ENCODE measurements at places on chromosomes 1 and 21.

GRCh38 chr1:34153246-34153645, 11.8 kb downstream of the CSMD2 start:
- DNase-seq = no peak

DNA sequence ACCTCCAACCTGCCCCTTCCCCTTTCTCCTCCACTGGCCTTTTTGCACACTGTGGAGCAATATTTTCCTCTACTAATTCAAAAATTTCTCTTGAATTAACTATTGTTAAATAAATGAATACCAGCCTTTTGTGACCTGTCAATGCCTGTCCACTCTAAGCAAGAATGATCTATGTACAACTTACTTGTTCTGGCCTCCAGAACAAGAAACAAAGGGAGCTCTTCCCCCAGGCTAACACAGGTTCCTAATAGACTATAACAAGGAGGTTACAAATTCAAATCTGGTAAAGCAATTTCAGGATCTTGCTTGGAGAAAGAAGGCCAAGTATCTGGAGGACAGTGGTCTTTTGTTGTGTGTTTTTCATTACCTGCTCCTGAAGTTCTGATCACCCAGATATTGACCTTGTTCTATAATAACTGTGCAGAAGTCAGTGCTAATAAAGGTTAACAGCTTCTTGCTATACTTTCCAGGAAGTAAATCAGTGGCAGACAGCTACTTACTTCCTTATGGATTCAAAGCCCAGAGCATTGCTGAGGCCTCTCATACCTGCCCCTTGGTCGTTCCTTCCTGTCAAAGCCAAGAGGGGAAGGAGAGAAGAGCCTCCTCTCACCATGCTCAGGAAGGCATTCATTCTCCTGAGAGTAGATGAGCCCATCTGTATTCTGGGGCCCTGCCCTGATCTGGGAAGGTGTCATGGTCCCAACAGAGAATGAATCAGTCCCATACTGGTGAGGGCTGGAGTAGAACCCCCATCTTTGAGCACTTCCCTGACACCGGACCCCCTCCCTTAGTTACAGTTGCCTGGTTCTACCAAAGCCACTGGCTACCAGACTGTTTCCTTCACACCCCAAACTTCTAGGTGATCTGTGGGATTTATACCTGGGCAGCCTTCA, 56.8 kb downstream of the DESI2 start:
- DNase-seq = no peak

GRCh38 chr1:55746710-55747109, 531.5 kb upstream of the USP24 start:
- no peak for DNase-seq

- DNase-seq = no peak
Measured at GRCh38 chr1:82634266-82634665, 833.5 kb downstream of the ADGRL2 start.

GRCh38 chr21:41508415-41509144, 622 bp upstream of the TMPRSS2 start:
- no peak for DNase-seq

- DNase-seq = no peak
Measured at GRCh38 chr1:244341455-244342450, 110.0 kb downstream of the ADSS2 start.

- no peak for DNase-seq
Measured at GRCh38 chr1:154992721-154993571, 440 bp upstream of the LENEP start.

DNA sequence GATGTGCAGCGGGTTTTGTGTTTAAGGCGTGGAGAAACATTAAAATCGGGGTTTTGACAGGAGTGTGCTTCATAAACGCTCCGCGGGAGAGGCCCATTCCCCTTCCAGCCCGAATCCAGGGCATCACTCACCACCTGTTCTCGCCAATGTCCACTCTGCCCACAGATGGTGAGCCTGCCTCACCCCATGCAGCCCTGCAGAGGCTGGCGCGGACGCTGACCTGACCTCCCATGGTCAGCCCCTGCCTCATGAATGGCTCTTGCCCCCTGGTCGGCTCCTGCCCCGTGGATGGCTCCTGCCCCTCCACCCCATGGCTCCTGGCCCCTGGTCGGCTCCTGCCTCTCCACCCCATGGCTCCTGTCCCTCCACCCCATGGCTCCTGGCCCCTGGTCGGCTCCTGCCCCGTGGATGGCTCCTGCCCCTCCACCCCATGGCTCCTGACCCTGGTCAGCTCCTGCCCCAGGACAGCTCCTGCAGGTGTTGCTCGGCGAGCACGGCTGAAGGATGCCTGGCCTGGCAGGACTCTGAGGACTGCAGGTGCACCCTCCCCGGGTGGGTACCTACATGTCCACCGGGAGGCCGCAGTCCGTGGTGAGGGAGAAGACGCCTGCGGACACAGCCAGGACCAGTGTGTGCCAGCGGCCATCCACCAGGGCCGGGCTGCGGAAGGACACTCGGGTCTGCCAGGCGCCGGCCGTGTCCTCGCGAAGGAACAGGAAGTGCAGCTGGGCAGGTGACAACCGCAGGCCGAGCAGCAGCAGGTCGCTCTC, 6.7 kb downstream of the KRTAP10-1 start:
- no peak for DNase-seq

- DNase-seq = no peak
Measured at GRCh38 chr1:23902321-23903278, 10.6 kb downstream of the CNR2 start.

GRCh38 chr1:103790172-103790571, 40.5 kb downstream of the AMY1C start:
- no peak for DNase-seq

DNA sequence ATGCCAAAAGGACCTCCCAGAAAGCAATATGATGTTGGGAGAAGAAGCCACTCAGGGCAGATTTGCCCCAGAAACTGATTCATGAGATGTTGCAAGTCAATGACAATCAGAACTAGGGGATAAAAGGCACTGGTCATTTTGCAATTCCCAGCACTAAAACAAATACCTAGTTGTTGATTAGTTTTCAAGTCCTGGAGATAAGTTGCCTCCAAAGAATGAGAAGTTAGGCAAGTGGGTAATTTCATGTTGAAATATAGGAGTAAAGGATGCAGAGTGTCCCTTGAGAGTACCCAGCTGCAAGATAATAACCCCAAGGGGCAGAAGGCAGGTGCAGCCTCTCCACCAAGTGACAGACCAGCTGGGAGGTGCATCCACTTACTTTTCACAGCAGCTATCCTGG, 363.6 kb downstream of the PBX1 start:
- DNase-seq = no peak

DNA sequence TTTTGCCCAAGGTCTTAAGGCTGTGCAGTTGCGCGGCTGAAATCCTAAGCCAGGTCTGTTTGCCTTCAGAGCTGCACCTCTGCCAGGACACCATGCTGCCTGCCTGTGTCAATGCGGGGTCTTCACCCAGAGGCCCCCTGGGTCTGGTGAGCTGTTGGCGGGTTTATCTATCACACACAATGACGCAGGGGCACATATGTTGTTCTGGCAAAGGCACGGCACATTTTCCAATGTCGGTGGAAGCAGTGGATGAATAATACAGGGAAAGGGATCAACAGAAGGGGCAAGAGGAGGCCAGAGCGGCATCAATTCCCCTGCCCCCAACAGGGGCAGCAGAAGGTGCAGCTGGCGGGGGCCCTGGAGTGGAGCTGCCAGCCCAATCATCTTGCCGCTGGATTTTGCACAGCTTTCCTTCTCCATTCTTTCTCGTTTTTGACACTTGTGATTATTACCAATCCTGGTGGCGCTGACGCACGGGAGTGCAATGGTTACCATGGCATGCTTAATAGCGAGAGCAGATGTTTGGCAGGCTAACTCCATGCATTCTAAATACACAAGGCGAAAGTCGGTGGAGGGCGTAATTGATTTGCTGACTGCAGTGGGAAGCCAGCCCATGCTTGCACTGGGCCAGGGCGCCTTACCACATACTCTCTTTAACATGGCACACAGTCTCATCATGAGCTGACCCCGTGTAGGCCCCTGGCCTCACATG, 45.8 kb upstream of the CYP2J2 start:
- no peak for DNase-seq

GRCh38 chr21:46368533-46369285, 44.8 kb downstream of the PCNT start:
- no peak for DNase-seq

DNA sequence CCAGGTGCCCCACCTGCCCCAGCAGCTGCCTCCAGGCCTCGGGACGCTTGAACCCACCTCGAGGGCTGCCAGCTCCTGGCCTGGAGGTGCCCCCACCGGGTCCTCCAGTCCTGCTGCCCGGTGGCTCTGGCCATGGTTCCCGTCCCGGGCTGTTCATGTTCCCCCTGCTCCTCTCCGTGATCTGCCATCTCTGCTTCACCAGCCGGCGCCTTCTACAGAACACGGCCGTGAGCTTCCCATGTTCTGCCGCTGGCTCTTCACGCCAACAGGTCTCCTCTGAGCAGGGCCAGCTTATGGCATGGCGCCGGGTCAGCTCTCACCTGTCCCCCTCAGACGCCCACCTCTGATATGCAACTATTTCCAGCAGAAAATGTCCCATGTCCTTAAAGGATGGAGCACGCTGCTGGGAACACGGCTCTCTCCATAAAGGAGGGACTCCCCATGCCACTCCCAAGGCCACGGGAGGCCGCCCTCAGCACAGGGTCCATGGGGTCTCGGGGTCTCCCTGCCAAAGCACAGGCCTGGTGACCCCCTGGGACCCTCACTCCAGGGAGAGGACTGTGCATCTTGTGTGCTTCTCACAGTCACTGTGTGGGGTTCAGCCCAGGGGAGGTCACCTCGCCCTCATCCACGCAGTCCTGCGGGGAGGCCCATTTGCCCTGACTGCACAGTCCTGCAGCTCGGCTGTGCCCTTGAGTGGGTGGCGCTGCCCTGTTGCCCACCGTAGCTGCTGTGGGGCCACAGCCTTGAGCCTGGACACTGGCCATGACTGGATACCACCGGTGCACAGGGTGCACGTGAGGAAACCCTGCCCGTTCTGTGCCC, 36.7 kb downstream of the COL18A1 start:
- DNase-seq = no peak

- no peak for DNase-seq
Measured at GRCh38 chr1:204591473-204592090, 75.4 kb downstream of the MDM4 start.

DNA sequence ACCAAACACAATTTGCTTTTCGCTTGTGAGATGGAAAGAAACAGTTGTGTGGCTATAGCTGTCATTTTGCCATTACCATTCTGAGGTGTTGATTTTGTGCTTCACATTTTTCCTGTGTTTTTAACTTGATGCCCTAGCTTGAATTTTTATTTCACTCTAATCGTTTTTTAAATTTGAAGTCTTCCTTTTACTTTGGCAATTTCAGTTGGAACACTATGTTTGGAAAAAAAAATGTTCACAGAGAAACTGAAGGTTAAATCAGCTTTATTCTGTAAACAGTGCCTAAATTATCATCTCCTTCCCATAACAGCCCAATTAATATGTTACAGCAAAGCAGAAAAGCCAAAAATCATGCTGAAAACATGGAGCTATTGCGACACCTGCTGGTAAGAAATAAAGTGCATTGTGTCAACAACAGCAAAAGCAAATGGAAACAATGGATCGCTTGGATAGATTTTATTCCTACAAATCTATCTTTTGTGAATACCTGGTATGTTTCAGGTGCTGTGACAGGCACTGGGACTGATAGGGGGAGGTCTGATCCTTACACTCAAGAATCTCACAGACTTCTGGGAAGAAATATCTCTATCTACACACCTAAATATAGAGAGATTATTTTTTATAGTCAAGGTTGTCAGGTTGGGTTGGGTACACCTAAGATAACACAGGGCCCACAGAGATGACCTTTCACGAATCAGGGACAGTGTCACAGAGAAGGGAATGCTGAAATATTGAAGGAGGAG, 16.2 kb upstream of the ERICH3 start:
- DNase-seq = peak; percentile 4

DNA sequence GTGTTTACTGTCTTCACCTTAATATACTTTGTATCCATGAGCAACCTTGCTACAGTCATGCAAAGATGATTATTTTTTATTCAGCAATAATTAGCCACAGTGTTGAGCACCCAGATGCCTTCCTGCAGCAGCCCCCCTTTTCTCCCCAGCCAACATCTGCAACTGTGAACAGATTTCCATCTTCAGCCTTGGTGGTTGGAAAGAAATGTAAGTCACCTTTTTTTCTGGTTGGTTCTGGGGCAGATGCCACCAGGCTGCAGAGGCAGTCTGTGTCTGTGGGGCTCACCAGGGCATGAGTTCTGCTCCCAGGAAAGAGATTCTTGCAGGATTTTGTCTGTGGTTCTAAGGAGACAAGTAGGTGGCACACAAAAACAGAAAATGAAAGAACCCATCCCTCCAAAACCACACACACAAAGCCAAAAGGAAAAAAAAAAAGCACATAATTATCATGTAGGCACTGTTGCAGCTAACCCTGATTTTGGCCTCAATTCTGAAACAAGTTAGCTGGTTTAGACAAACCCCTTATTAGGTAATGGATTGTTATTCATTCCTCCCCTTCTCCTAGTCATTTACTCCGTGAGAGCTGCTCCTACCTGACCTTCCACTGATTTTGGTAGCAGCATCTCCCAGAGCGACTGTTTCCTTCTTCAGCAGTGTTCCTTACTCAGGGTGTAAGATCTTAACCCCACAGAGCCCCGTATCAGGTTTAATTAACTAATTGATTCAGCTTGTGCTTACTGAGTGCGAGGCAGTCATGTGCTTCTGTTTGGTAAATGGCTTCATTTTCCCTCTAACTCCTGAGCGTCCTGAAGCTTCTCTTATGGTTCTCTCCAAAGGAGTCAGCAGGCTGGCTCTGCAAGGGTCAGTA, 36.5 kb downstream of the GALNT2 start:
- no peak for DNase-seq

DNA sequence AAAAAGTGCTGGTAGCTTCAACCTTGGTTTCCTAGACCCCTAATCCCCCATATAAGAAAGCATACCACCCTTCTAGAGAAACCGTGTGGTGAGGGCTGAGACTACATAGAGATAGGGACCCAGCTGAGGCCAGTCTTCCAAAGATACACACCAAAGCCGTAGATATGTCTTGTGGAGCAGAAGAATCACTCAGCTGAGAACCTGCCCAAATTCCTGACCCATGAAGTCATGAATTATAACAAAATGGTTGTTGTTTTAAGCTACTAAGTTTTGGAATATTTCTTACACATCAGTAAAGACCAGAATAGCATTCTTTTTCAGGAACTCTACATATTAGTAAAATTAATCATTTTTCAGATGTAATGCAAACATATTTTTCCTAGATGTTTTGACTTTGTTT, 3.3 kb upstream of the SNRPE start:
- DNase-seq = no peak

GRCh38 chr21:33268737-33269441, 2.7 kb downstream of the IL10RB start:
- peak; percentile 41 for DNase-seq

- peak; percentile 43 for DNase-seq
Measured at GRCh38 chr1:52142220-52143183, 613 bp downstream of the ZFYVE9 start.

- DNase-seq = no peak
Measured at GRCh38 chr1:79052829-79053449, 46.4 kb upstream of the ADGRL4 start.

All from stimulated activated CD4-positive, alpha-beta T cell treated with anti-CD3 and anti-CD28 coated beads, Interleukin-12 subunit alpha, Interleukin-12 subunit beta, amount 100 ng/mL, for 4 hours (primary cell).